ENCODE measurements at places on chromosomes 3 and 15.

GRCh38 chr3:38662544-38662943 is 13.1 kb upstream of the SCN5A start:
- DNase-seq = no peak

GRCh38 chr3:73141525-73141924 is 80.1 kb downstream of the EBLN2 start:
- no peak for DNase-seq

DNA sequence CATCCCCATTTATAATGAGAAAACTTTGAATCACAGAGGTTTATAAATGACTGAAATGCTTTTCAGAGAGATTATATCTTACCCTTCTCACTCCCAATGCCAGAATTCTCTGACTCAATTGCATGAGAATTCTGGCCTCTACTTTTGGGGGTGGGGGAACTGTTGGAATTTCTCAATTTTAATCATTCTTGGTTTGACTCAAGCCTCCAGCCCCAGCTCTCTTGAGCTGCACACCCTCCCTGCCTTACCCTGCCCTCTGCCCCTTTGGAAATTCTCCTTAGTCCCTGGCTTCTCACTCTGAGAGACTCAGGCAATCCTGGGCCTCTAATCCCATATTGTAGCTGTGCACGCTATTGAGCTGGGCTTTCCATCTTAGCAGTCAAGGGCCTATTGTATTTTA is 44.2 kb downstream of the ZNF589 start:
- DNase-seq = no peak

DNA sequence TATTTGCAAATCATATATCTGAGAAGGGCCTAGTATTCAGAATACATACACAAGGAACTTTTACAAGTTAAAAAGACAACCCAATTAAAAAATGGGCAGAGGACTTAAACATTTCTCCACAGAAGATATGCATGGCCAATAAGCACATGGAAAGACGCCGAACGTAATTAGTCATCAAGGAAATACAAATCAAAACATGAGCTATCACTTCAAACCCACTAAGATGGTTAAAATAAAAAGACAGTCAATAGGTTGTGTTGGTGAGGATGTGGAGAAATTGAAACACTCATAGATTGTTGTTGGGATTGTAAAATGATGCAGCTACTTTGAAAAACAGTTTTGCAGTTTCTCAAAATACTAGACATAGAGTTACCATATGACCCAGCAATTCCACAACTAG is 61.2 kb upstream of the NEO1 start:
- DNase-seq = no peak

Measured in stimulated activated CD8-positive, alpha-beta memory T cell treated with anti-CD3 and anti-CD28 coated beads, Interleukin-7, amount 100 ng/mL, for 4 hours (primary cell).